ENCODE measurements at places on chromosomes 11 and 22. TPM values are rescaled to one million over a fixed set of nuclear protein-coding genes. Genes with fewer than 3 reads are reported as not detected.

GRCh38 chr11:121892131-121892681, 223.8 kb downstream of the BLID start:
- DNase-seq: no peak

- DNase-seq: no peak
Measured at GRCh38 chr11:31844351-31844750, 33.2 kb upstream of the PAX6 start.

- no peak for DNase-seq
Measured at GRCh38 chr11:47394322-47395222, 13.8 kb upstream of the SLC39A13 start.

DNA sequence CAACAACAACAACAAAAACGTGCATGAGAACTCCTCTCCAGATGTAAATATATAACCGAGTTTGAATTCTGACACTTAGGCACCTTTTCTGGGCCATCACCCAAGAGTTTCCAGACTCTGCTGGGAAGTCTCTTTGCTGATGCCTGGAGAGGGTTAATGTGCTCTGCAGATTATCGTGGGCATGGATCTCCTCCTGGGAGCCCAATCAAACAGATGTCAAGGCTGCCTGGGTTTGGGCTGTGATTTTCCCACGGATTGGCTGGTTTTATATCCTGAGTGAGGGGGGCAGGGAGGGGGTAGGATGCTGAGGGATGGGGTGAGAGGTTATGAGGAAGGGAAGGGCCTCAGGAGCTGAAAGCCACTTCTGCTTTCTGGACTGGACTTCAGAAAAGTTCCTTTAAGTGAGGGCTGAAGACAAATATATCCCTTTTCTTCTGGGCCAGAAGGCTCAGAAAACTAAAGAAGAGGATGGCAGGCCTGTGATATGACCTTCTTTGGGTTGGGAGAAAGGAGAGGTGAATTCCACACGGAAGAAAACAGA, 4.2 kb downstream of the ELF5 start:
- DNase-seq: no peak

GRCh38 chr22:47355776-47356510, 593.5 kb downstream of the TBC1D22A start:
- no peak for DNase-seq

- DNase-seq: no peak
Measured at GRCh38 chr11:37558619-37559210, 960.7 kb upstream of the RAG2 start.

GRCh38 chr11:114440121-114440860, 1.0 kb downstream of the REXO2 start:
- DNase-seq: no peak

GRCh38 chr22:37674951-37675929, at the start of gene LGALS1:
Gene LGALS1 (plus strand): TSS chr22:37675636. CDS start chr22:37675703, 67 bp downstream.
- peak; percentile 100 for DNase-seq

GRCh38 chr22:26546282-26546681, 34.0 kb upstream of the TFIP11 start:
- DNase-seq: no peak

GRCh38 chr11:47270331-47271271, 668 bp downstream of the MADD start:
- no peak for DNase-seq

- DNase-seq: no peak
Measured at GRCh38 chr11:4932751-4933150, 8.6 kb upstream of the OR51G1 start.

GRCh38 chr11:12542186-12542935, 131.9 kb upstream of the TEAD1 start:
- DNase-seq: no peak

The SCN2B gene
- 2.1 TPM for polyA plus RNA-seq

The RIMBP3B gene
- not detected for polyA plus RNA-seq

The TCN1 gene
- polyA plus RNA-seq: not detected

The NLRP14 gene
- 0.08 TPM for polyA plus RNA-seq

The FXYD6 gene
- 445 TPM for polyA plus RNA-seq

The AIFM3 gene
- polyA plus RNA-seq: 1.1 TPM

The CLCF1 gene
- polyA plus RNA-seq: 2.5 TPM

The OR6A2 gene
- polyA plus RNA-seq: not detected

Measured in ovary (tissue), 10 donors.